ENCODE measurements at places on chromosomes 11 and 22. TPM values are rescaled to one million over a fixed set of nuclear protein-coding genes. Genes with fewer than 3 reads are reported as not detected.

DNA sequence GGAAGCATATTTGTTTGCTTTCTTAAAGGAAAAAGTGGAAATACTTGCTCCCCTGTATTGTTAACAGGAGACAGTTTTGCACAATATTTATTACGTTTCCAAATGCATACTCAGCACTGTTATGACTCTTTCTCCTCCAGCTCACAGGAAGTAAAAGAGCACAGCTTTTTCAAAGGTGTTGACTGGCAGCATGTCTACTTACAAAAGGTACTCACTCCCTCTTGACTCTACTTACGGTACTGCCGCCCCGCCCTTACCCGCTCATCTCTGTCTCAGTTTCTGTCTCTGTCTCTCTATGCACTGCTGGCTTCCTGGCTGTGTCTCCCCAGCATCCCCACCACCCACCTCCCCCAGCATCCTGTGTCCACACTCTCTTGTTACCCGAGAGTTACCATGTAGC is 32.2 kb upstream of the MYO18B start:
- no peak for DNase-seq

DNA sequence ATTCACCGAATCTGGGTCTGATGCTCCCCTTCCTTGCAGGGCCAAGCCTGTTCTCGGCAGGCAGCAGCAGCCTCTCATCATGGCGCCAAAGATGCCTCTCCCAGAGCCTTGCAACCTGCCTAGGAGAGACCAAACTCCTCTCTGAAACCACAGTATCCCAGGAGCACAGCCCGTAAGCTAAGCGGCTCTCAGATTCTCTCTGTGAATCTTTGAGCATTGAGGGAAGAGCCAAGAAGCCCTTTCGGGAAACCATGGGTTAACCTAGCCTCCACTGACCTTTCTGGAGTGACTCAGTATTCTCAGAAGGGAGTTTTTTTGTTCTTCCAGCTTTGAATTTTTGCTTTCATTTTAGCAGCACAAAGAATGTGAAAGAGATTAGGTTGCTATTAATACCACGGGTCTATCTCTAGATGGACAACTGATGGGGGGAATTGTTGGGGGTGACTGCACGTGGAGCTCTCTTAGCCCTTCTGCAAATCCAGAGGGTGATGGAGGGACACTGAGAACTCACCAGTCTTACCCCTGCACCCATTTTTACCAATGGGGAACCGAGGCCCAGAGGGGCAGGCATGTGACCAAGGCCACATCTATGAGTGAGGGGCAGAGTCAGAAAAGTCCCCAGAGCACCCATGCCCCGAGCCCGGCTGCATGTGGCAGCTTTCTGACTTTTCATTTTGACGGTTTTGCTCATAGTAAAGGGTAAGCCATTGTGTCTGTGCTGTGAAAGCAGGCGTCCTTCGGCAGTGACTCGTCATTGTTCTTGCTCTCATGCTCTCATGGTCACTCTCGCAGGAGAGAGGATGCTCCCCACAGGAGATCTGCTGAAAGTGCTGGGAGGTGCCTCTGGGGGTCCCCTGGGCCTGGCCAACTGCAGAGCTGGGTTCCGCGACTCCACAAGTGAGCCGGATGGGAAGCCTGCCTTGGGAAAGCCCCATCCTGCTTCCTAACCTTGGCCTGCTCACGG is 36.0 kb downstream of the IRAG1 start:
- DNase-seq, result no peak

DNA sequence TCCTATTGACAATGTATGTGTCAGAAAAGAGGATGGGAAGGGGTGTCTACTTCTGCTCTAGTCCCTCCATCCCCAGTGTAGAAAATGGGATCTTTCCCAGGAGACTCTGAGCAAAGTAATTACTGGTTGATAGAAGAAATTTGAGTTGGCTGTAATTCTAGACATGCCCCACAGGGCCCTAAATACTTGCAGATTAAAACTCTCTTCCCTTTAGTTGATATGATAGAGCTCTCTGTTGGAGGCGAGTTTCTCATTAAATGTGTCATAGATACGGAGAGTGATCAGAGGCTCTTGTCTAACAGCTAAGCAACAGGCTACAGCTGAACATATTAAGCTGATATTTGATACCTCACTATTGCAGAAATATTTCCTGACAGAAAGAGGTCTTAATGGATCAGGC is 32.9 kb downstream of the OR52E1 start:
- no peak for DNase-seq

GRCh38 chr11:72836111-72836510 is 21.9 kb downstream of the ATG16L2 start:
- DNase-seq, result no peak

- peak; percentile 98 for DNase-seq
Measured at GRCh38 chr22:38872172-38872830, at the start of gene CBX6. CBX6 (minus strand) TSS chr22:38872216; CDS start chr22:38872190, 26 bp downstream.

DNA sequence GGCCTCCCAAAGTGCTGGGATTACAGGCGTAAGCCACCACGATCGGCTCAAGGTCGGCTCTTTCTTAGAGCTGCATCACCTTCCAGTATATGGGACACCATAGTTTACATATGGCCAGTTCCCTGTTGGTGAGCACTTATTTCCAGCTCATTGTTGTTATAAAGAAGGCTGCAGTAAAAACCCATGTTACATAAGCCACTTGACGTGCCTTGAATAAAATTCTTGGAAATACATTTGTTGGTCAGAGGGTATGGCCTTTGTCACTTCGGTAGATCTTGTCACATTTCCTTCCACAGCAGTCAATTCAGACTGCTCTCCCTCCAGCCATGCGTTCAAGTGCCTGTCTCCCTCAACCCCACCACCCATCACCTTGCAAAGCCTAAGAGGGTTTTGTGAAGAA is 92.9 kb downstream of the PRR5L start:
- no peak for DNase-seq

GRCh38 chr11:63142459-63142858 is 1.6 kb downstream of the SLC22A24 start:
- no peak for DNase-seq

- DNase-seq, result no peak
Measured at GRCh38 chr22:35202376-35202775, 54.9 kb upstream of the HMGXB4 start.

DNA sequence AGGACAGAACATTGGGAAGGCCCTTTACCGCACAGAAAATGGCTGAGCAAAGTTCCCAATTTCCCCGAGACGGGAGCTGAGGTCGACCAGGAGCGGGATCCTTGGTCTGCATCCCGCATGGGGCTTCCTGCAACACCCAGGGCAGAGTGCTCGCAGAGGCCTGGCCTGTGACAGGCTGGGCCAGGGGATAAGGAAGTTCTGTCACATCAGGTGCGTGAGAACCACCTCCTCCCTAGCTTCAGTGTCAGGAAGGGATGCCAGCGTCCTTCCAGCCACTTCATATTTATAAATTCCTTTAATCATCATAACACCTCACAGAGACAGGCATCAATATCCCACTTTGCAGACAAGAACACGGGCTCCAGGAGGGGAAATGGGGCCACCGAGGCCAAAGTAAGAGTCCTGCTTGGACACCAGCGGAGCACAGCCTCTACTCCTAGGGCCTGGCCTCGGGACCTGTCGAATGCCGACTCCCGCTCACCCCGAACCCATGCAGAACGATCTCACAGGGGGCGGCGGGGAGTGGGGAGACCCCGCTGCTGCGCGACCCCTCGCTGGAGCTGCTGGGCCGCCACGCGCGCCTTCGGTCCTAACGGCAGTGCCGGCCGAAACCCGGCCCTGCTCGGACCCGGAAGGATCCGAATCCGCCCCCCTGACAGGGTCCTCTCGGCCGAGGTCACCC is 532 bp downstream of the BET1L start:
- DNase-seq, result peak; percentile 86

GRCh38 chr22:41596776-41597634 is 7.4 kb upstream of the PMM1 start:
- peak; percentile 79 for DNase-seq

DNA sequence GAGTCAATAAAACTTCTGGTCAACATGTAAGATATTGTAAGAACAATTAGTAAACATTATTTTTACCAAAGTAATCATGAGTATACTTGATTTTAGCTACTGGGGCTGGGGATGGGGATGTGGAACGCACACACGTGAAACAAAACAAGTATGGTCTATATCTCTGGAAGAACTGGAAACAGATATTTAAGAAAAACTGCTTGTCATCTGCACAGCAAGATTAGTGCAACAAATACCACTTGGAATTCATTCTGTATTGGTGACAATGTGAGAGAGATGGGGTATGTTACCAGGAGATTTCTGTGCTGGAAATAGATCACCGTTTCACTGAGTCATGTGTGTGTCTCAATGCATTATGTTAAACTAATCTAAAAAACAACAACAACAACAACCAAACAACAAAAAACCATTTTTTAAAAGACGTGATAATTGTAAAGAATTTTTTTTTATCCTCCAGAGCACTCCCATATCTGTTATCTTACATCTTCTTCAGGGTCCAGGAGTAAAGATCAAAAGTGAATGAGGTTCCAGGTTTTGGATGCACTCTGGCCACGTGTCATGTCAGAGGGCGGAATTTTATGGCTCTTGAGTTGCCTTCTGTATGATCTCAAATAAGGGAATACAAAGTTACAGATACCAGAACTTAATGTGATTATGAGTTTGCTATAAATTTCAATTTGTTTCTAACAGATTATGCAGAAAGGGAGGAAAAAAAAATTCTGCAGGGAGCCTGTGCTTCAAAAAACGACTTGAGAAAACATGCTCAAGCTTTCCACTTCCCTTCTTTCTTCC is 153.0 kb downstream of the BBOX1 start:
- no peak for DNase-seq

DNA sequence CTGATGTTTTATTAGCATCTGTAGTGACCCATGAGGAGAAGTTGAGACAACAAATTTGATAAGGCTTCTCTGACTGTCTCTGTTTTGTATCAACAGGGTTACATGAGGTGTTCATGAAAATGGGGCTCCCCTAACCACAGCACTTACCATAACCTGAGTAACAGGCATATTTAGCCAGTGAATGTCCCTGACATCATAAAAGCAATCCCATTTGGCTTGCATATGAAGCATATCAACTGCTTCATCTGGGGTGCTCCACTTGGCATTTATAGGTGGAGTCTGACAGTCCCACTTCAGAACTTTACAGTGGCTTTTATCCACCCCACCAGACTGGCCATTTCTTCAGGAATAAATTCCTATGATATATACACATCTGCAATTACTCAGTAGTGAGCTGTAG is 257.6 kb downstream of the LUZP2 start:
- no peak for DNase-seq

DNA sequence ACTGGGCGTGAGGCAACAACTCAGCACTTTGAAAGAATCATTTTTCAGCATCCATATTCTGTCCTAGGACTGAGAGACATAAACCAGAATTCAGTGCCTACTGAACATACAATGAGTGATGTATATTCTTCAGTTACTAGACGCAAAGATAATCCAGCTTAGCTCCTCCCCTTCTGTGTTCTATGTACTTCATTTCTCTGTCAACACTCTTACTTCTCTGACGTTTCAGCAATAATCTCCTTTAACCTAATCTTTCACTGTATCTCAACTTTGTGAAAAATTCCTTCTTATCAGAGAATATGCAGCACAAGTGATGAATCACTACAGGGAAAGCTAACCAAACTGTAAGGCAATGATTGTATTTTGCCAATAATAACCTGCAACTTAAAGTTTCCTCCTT is 2.5 kb upstream of the OR51B5 start:
- no peak for DNase-seq

DNA sequence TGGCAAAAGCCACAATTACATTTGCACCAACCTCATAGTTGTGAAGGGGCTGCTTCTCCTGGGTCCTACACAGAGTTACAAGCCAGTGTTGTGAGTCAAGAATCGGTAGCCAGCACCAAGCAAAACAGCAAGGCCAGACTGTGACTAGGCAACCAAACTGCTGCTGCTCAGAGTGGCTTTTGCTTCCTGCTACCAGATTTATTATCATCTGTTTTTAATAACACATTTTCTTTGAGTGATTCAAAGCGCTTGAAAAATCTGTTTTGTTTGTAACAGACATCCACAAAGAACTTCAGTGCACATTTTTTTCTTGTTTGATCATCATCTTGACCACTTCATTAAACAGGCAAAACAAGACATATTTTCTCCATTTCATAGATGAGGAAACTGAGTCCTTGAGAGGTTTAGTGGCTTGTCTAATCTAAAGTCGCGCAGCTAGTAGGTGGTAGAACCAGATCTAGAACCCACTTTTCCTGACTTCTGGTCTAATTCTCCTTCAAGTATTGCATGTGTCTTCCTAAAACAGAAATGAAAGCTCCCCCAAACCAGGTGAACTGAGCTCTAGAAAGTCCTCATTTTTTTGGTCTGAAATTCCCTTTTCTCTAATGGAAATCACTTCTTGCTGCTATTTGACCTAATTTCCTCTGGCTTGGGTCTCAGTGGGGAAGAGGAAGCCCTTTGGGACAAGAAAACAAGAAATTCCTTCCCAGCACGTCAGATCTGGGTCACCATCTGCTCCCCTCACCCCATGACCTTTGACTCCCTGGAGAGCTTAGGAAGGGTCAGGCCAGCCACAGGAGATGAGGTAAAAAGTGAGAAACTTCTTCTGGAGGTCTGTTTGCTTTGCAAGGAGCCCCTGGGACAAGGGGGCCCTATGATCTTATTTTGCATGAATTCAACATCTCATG is 39.9 kb downstream of the CWC15 start:
- no peak for DNase-seq

GRCh38 chr11:11313902-11314692 is 39.0 kb downstream of the CSNK2A3 start:
- DNase-seq, result no peak

DNA sequence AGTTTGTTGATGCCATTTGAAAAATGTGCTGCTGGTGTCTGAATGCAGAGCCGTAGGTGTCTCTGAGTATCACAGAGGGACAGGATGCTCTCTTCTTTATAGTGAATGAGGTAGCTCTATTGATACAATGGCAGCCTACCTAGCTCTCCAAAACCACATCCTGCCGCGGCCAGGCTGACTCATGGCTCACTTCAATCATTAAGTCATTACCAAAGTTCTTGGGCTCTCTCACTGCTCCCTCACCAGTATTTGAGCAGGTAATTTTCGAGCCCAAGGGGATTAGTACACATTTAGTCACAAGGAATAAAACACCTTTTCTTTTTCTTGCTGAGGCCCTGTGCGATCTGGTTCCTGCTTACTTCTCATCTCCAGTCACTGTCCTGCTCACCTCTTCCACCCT is 509.0 kb upstream of the LARGE1 start:
- no peak for DNase-seq

- no peak for DNase-seq
Measured at GRCh38 chr11:88431675-88432341, 94.3 kb upstream of the CTSC start.

DNA sequence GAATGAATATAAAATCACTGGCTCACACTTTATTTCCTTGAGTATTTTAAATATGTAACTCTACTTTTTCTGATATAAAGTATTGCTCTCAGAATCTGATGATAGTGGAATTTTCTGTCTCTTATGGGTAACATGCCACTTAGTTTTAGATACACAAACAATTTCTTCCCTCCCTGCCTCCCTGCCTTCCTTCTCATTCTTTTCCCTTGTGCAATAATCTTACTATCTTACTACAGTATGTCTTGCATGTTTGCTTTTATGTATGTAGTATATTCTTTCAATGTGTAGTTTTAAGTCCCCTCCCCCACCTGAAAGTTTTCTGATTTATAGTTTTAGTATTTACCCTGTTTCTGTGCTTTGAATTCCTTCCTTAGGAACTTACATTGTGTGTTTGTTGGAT is 48.4 kb downstream of the INSC start:
- DNase-seq, result no peak

- DNase-seq, result no peak
Measured at GRCh38 chr11:61131998-61132555, 29.1 kb downstream of the VPS37C start.

BAIAP2L2 gene
- 0.79 TPM for total RNA-seq

INPP5J gene
- not detected for total RNA-seq

SCUBE2 gene
- total RNA-seq, result 28.6 TPM

ISX gene
- total RNA-seq, result not detected

BEST1 gene
- 6.8 TPM for total RNA-seq

NECTIN1 gene
- total RNA-seq, result 8.0 TPM

PGGHG gene
- 145 TPM for total RNA-seq

PARVG gene
- 175 TPM for total RNA-seq

Data from spleen (tissue), 13 donors.